ENCODE measurements at places on chromosomes 2 and 18.

- no peak for DNase-seq
Measured at GRCh38 chr18:57149531-57149930, 2.6 kb downstream of the BOD1L2 start.

DNA sequence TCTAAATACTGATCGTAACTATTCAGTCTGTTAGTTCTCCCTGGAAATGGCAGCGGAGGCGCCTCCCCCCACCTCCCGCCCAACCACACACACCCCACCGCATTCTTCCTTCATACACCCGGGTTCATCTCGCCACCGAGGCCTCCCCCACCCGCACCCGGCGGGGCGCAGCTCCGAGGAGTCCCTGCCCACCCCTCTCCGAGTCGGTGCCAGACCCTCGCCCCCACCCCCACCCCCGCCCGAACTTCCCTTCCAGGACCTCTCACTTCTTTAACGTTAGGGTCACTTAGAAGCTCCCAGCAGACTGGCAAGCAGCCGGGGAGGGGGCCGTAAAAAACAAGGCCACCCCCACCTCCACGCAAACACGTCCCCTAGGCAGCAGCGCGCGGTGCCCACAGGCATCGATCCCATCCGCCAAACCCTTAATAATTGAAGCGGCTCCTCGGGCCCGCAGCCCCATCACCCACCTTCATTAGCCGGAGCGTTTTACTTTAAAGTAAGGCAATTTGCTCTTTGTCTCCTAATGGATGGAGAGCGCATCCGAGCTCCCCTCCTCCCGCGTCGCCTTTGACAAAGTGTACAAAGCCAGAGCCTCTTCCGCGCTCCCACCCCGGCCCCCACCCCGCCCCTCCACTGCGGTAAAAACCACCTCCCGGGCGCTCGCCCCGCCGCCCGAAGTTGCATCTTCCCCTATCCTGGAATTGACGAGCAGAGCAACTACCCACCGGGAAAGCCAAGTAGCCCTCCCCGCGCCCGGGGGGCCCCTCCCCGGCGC lies 624 bp downstream of the ZNF516 start:
- no peak for DNase-seq

DNA sequence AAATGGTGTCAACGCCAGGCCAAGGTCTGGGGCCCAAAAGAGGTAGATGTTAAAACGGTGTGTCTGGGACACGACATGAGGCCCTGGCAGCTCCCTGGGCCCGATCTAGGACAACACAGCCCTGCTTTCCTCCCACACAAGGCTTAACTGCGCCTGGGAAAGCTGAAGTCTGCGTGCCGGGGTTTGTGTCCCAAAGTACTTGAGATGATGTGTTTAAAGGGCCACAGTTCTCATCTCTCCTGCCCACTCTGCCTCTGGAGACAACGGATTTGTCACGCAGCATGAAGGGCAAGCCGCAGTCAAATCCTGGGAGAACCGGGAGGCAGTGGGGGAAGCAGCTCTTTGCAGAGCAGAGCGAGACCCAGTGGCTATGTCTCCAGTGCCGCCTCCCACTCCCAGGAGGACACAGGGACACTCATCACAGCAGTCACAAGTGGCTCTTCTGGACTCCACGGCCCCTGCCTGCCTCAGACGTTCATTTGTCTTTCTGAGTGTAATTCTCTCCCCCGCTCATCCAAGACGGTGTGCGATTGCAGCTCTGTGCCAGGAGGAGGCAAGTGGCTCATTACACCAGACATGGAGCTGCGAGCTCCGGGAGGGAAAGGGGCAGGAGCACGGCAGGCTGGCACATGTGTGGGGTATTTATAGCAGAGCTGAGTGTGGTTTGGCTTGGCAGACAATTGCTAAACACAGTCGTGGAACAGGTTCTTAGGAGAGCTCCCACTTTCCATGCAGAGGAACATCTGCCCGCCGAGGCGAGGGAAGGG lies 57.7 kb upstream of the SEMA4C start:
- no peak for DNase-seq

GRCh38 chr18:3069671-3070433 lies 56.9 kb upstream of the LPIN2 start:
- no peak for DNase-seq

Measured in stimulated activated CD8-positive, alpha-beta memory T cell treated with anti-CD3 and anti-CD28 coated beads, Interleukin-2, amount 100 ng/mL, for 1 hour (primary cell).